Umbilical cord (tissue), 2 donors: ENCODE measurements at places on chromosomes 1 and 21.

DNA sequence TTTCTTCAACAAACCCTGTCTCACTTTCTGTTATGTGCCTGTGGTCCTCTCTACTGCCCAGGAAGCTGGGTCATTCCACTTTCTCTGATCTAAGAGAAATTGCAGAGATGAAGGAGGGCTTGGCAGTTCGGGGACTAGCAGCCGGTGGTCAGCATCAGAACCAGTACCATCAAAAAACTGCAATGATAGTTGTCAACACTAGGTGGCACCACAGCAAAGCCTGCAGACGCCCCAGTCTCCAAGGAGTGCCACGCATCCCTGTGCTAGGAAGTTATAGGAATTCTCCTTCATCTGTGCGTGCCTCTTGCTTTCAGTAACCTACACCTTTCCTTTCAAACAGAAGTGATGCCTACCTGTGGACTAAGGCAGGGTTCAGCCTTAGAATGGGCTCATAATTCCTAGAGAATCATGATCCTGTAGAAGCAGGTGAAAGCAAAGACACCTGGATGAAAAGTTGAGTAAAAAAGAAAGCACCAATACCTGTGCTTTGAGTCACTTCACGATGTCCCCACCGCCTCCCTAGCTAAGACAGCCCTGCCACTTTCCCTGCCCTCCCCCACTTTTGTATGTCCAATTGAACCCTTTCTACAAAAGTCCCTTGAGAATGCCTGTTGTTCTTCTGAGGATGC lies 129.2 kb downstream of the ADAMTS1 start:
- DNase-seq, result peak; percentile 32

DNA sequence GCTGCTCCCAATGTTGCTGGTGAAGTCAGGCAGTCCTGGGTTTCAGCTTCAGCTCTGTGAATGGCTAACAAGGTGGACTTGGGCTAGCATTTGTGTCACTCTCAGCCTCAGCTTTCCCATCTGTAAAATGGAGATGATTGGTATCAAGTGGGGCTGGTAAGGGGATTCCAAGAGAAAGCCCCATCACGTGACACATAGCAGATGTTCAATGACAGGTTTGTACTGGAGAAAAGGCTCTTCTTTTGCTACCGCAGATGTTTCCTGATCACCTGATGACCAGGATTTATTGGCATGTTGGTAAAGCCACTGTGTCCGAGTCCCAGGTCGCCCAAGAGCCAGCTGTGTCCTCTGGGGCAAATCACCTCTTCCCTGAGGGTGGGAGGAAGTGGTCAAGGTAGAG lies 335.0 kb downstream of the MATN1 start:
- DNase-seq, result no peak

- no peak for DNase-seq
Observed at GRCh38 chr1:53557830-53558738, 98.9 kb downstream of the DMRTB1 start.

DNA sequence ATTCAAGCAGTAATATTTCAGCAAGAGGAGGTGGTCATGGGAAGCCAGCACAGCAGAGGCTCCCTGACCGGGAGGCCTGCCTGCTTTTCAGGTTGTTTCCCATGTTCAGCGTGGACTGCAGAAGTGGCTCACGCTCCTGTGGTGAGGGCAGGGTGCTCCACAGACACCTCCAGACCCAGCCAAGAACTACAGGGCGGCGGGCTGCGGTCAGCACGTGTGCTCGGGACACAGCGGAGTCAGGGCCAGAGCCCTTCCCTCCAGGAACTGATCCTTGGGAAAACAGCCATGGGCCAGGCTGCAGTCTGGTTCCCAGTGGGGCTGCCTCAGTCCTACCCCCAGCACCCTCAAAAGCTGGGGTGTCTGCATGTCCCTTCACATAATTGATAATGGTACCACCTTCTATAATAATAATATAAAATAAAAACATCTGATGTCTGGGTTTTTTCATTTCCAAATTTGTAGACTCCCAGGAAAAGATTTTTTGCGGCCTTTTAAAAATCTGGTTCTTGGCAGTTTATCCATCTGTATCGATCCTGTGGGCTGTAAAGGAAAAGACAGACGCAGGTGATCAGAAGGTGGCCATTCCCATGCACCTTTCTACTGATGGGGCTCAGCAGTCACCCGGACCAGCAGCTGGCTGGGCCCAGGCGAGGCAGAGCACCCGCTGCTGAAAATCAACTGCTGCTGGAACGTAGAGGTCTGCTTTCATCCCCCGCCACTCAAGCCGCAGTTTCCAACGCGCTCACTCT lies 10.7 kb downstream of the THAP3 start:
- no peak for DNase-seq

GRCh38 chr1:245762396-245762910 lies 607.7 kb downstream of the KIF26B start:
- no peak for DNase-seq

DNA sequence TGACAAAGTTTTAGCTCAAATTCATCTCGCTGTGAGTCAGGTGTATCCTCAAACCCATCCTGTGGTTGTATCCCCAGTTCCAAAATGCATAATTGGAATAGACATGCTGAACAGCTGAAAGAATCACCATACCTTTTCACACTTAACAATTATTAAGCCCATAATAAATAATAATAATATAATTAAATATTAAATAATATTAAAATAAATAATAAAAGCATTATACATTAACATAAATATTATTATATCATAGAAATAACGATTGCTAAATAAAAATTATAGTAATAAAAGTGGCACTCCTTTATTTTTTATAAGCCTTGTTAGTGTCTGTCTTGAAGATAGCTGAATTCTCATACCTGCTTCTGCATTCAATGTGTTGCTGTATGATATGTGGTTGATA lies 257.5 kb upstream of the B3GALT2 start:
- DNase-seq, result no peak

GRCh38 chr1:2587860-2588571 lies 1.4 kb downstream of the PRXL2B start:
- DNase-seq, result no peak

DNA sequence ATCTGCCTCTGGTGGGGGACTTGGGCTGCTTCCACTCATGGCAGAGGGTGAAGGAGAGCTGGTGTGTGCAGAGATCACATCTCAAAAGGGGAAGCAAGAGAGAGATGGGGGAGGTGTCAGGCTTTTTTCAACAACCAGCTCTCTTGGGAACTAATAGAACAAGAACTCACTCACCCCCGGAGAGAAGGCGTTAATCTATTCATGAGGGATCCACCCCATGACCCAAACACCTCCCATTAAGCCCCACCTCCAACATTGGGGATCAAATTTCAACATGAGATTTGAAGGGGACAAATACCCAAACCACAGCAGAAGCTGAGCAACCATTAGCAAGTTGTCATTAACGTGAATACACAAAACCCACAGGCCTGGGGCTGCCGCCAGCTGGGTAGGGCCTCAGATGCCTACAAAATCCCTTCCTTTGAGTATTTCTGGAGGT lies 12.0 kb upstream of the VWA5B1 start:
- DNase-seq, result no peak

DNA sequence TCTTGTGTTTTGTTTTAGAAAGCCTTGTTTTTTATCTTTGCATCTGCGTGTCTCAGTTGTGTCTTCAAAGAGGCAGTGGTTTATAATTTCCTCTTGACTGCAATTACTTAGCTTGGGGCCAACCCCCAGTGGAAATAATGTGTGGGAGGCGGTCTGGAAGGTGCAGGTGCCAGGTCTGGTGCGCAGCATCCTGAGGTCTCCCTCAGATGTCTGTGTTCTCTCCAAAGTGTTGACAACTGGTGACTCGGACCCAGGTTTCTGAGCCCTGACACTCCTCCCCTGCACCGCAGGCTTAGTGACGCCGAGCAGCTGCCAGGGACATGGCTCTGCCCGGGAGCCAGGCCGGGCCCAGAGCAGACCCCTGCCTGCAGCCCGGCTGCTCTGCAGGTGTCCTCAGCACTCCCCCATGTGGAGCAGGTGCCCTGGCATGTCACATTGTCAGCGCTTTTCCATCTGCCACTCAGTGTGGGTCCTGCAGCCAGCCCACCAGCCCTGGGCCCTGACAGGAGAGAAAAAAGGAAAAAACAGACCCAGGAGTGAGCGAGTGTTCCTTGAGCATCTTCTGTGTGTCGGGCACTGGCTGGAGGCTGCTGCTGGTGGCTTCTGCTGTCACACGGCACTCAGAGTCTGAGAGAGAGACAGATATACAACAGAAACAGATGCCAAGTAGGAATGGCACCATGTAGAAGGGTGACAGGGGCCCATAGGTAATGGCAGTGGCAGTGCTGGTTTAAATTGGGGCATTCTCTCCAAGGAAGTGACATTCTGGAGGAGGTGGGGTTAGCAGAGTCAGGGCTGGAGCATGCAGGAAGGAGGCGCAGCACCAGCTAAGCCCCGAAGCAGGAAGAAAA lies 24.8 kb upstream of the SELENON start:
- DNase-seq, result no peak

DNA sequence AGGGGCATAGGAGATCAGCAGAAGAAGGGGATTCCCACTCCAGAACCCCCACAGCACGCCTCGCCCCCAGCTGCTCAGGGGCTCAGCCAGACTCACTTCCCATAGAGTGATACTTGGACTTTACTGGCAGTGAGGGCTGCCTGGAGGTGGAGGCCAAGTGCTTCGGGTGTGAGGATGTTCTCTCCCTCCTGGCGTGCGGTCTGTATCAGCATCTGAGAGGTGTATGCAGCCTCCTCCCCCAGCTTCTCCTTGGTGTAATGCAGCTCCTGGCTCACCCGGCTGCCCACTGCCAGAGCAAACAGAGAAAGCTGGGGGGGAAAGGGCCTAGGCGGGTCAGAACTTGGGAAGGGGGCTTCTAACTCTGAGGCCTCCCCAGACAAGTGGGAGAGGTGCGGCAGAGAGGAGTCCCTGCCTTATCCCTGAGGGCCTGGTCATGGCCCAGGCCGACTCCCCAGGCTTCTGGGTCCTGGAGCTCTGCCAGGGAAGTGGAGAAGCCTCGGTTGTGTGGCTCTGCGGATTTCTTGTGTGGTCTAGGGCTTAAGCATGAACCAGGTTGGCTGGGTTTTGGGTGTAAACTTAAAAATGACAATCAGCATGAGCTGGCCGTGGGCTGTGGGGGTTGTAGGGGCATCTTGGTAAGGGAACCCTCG lies 10.9 kb downstream of the PTCH2 start:
- DNase-seq, result no peak

DNA sequence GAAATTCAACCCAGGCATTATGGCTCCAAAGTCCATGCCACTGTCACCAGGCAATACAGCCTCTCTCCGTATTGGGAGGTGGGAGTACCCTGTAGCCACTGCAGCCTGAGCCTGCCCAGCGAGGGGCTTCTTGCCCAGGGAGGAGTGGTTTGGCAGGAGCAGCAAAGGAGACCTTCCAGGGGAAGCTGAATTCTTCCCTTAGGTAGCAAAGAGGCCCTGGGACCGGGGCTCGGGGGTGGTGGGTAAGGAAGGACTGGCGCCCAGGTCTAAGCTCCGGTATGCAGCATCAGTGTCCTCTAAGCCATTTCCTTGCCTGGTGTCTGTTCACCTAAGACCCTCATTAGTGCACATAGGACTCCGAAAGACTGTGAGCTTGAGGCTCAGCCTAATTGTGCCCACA lies 17.0 kb downstream of the TNNT2 start:
- DNase-seq, result no peak

DNA sequence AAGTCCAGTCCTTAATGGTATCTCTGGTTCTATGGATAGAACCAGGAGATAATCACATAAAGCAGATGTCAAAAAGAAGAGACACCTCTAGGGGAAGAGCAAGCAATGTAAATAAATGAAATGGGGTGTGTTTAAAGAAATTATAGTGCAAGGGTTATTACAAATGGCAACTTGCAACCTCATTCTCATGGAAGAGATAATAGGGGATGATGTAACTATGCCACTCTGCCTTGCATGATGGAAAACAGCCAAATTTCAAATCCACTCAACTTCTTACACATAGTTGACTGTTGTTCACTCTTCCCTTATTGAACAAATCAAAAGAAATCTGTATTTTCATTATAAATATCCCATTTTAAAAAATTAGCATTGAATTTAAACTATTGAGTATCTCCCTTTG lies 274.0 kb upstream of the TMPRSS15 start:
- DNase-seq, result no peak

- peak; percentile 39 for DNase-seq
Observed at GRCh38 chr1:69055194-69055593, 512.5 kb upstream of the LRRC7 start.

DNA sequence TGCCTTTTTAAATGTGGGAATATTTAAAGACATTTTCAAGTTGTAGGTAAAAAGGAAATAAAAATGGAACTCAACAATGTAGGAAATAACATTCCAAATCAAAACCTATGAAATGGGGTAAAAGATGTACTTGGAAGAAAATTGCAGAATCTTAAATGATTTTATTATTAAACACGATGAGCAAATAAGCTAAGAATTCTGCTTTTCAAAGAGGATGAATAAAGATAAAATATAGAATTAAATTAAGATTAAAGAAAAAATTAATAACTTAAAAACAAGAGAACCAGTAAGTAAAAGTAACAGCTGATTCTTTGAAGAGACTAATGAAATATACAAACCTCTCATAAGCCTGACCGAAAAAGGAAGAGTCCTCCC lies 74.0 kb downstream of the NPHP4 start:
- no peak for DNase-seq

DNA sequence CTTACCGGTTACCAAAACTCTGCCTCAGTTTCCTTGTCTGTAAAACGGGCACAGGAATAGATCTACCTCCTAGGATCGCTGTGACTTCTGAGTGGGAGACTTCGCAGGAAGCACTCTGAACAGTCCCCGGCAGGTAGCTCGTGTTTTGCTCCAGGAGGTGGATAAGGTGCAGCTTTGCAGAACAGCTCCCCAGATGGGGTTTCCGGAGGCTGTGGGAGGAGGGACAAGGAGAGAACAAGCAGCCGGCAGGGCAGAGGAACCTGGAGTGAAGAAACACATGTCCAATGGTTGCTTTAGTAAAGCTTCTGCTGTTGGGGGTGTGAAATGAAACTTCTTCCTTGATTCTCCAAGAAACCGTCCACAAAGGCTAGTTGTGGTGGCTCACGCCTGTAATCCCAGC lies 95.5 kb upstream of the TARDBP start:
- DNase-seq, result no peak

DNA sequence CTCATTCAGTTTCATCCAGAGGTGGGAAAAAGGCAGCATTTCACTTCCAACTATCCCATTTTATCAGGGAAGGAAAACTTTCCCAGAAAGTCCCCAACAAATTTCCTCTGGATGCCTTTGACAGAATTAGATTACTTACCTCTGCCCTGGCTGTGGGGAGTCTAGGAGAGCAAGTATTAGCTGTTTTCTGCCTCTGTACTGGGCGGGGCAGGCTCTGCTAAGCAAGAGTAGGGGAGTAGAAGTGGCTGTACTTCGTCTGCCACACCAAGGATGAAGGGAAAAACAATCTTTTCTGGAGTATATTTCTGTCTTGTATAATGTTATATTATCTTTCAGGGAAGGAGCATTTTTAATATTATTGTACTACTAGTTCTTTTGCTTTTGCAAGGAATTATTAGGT lies 78.5 kb downstream of the FNBP1L start:
- peak; percentile 10 for DNase-seq
